Esophagus mucosa (tissue), 1 donor: ENCODE measurements at places on chromosomes 12 and 14.

DNA sequence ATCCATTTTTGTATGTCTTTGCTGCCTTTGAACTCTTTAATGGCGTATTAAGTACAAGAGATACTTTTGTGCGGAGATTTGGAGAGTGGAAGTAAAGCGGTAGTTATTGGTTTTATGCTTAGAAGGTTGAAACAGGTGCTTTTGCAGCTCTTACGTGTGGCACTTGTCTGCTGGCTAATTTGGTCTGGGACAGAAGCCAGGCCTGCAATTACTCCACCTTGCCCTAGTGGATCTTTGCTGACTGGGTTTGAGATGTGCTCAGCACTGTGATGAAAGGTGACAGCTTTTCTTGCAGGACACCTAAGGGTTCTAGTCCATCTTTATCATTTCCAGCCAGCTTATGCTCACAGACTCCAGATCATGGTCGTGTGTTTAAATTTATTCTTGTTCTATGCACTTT, 252.5 kb downstream of the RPL10L start:
- ATAC-seq: no peak

- no peak for ATAC-seq
Observed at GRCh38 chr12:108729612-108730364, 1.5 kb downstream of the CORO1C start.

GRCh38 chr14:31568161-31568560, 7.0 kb downstream of the NUBPL start:
- no peak for ATAC-seq

GRCh38 chr14:72876005-72876709, 17.7 kb downstream of the DPF3 start:
- ATAC-seq: peak; percentile 22

- ATAC-seq: no peak
Observed at GRCh38 chr12:93042684-93043083, 113.6 kb upstream of the EEA1 start.

GRCh38 chr12:49357103-49357678, 10.1 kb upstream of the SPATS2 start:
- no peak for ATAC-seq

- peak; percentile 100 for ATAC-seq
Observed at GRCh38 chr12:9797722-9798619, 29.3 kb upstream of the KLRF1 start.

- ATAC-seq: no peak
Observed at GRCh38 chr12:7310070-7310469, 6.2 kb downstream of the ACSM4 start.

GRCh38 chr12:1559676-1560091, 34.7 kb downstream of the FBXL14 start:
- no peak for ATAC-seq

DNA sequence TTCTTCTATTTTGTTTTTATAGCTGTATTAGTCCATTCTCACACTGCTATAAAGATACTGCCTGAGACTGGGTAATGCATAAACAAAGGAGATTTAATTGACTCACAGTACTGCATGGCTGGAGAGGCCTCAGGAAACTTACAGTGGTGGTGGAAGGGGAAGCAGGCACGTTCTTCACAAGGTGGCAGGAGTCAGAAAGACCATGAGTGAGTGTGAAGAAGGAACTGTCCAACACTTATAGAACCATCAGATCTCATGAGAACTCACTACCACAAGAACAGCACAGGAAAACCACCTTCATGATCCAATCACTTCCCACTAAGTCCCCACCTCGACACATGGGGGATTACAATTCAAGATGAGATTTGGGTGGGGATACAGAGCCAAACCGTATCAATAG, 42.3 kb downstream of the ARMH4 start:
- no peak for ATAC-seq

GRCh38 chr14:103731916-103732867, 16.6 kb downstream of the ZFYVE21 start:
- ATAC-seq: no peak

DNA sequence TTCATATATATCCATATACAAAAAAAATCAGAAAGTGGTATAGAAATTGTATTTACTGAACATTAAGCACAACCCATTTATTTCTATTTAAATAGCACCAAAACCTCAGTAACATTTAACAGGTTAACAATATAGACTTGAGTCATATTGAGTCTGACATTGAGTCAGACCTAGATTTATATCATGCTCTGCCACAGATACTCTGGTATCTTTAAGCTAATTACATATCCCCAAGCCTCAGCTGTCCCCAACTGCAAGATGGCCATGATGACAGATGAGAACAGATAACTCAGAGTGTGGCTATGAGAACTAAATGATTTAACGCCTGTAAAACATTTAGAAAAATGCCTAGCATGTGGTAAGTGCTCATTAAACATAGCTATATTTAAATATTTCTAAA, 40.3 kb downstream of the IFNG start:
- ATAC-seq: no peak

- ATAC-seq: no peak
Observed at GRCh38 chr12:65536351-65536750, 257.9 kb downstream of the MSRB3 start.

DNA sequence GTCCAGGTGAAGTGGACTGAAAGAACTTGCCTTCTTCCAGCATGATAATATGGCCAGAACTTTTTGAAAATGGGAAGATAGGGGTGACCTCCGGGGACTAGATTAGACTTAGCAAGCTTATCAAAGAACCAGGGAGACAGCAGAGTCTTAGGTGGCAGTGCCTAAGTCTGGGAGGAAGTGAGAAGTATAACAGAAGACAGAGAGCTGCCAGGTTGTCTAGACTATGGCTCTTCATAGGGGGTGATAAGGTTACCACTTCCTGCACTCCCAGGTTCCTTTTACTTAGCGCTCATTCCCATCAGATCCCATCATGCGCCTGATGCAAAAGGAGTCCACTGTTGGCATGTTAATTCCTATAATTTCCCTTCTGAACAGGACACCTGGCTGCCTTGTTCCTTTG, 69.9 kb downstream of the PLXNC1 start:
- no peak for ATAC-seq

GRCh38 chr12:110277530-110278254, 3.4 kb upstream of the ATP2A2 start:
- ATAC-seq: no peak

- no peak for ATAC-seq
Observed at GRCh38 chr12:131844140-131844539, 15.9 kb downstream of the MMP17 start.

DNA sequence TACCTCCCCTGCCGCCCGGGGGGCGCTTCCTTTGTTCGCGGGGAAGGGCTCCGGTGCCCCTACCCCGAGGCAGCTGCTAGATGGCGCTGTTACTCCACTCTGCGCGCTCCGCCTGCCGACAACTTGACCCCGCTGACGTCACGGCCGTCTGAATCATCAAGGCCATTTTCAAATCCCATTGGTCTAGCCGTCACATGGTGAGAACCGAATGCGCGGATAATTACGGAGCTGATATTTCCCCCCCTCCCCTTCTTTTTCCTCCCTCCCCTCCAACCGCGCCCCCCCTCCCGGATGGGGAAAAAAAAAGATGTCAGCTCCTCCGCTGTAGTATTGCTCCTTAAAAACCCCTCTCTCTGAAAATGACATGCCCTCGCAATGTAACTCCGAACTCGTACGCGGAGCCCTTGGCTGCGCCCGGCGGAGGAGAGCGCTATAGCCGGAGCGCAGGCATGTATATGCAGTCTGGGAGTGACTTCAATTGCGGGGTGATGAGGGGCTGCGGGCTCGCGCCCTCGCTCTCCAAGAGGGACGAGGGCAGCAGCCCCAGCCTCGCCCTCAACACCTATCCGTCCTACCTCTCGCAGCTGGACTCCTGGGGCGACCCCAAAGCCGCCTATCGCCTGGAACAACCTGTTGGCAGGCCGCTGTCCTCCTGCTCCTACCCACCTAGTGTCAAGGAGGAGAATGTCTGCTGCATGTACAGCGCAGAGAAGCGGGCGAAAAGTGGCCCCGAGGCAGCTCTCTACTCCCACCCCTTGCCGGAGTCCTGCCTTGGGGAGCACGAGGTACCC, at the start of gene HOXC10:
HOXC10 (plus strand) TSS at position 246 of the 791 bp plus-strand sequence; CDS start at position 360, 114 bp downstream.
- peak; percentile 88 for ATAC-seq
